ENCODE measurements at places on chromosomes 2 and 18.

- no peak for DNase-seq
Observed at GRCh38 chr2:27408601-27409320, 630 bp downstream of the PPM1G start.

DNA sequence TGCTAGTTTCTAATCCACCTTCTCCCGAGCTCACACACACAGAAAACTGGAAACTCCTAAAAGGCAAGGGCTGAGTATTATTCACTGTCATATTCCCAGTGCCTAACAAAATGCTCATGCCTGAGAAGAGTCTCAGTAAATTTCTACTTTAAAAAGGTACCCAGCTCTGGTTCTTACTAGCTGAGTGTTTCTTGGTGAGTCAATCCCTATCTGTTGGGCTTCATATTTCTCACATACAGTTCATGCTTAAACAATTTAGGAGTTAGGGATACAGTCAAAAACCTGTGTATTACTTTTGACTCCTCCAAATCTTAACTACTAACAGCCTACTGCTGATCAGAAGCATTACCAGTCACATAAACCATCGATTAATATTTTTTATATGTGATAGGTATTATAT is 204.9 kb downstream of the EN1 start:
- DNase-seq, result no peak

DNA sequence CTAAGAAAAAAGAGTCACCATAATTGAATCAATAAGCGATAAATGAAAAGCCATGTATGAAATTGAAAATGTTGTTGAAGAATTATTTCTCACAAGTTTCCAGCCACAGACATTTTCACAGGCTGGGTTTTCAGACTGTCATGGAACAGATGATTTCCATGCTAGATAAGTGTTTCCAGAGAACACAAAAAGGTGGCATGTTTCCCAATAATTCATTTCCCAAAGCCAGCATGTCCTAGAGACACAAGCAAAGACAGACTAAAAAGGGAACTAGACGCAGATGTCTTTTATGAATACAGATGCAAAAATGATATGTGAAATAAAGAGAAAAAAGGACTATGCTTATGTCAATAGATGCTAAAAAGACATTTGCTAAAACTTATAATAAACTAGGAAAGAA is 255.1 kb downstream of the EIPR1 start:
- DNase-seq, result no peak

GRCh38 chr2:191013682-191013931 is 364 bp downstream of the STAT1 start:
- no peak for DNase-seq

GRCh38 chr2:27888790-27889189 is 1.4 kb downstream of the RBKS start:
- no peak for DNase-seq

GRCh38 chr18:32846896-32847295 is 74.1 kb upstream of the KLHL14 start:
- no peak for DNase-seq

- DNase-seq, result no peak
Observed at GRCh38 chr18:6741232-6741663, 11.7 kb downstream of the ARHGAP28 start.
